NCI-H226 (cell line): ENCODE measurements at places on chromosomes 2 and 18.

- DNase-seq = no peak
Observed at GRCh38 chr2:134717286-134718022, 1.3 kb downstream of the TMEM163 start.

GRCh38 chr2:85698880-85699254 lies 4.7 kb downstream of the GNLY start:
- no peak for DNase-seq

GRCh38 chr18:37525262-37525585 lies 40.4 kb downstream of the CELF4 start:
- no peak for DNase-seq

DNA sequence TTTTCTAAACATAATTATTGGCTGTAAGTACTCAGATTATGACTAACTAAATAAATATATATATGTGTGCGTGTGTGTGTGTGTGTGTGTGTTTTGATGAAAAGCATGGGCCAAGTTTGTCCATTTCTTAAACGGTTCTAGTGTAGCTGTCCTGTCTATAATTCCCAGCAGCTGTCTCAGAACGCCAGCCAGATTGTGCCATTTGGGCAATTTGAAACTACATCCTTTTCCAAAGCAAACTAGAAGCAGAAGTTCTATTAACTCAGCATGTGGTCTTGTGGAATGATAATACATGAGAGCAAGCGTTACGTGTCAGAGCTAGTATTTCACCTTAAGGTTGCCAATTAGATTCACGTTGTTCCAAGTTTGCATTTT lies 1.7 kb downstream of the ARHGAP28 start:
- DNase-seq = no peak

DNA sequence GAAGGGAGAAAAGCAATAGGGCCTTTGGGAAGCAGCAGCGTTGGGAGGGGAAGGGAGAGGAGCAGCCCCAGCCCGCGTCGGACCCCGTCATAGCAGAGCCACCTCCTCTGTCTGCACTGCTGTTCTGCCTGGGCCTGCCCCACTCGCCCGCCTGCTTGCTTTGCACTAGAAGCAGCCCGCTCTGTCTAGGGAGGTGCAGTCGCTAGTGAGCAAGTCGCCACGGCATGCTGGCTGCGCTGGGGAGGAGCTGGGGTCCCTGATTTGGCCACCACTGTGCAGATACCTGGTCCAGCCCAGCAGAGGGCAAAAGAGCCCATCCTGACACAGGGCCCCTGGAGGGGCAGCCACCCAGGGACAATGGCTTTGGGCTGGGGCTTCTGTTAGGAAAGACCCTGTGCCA lies 8.0 kb upstream of the TMEM214 start:
- no peak for DNase-seq

DNA sequence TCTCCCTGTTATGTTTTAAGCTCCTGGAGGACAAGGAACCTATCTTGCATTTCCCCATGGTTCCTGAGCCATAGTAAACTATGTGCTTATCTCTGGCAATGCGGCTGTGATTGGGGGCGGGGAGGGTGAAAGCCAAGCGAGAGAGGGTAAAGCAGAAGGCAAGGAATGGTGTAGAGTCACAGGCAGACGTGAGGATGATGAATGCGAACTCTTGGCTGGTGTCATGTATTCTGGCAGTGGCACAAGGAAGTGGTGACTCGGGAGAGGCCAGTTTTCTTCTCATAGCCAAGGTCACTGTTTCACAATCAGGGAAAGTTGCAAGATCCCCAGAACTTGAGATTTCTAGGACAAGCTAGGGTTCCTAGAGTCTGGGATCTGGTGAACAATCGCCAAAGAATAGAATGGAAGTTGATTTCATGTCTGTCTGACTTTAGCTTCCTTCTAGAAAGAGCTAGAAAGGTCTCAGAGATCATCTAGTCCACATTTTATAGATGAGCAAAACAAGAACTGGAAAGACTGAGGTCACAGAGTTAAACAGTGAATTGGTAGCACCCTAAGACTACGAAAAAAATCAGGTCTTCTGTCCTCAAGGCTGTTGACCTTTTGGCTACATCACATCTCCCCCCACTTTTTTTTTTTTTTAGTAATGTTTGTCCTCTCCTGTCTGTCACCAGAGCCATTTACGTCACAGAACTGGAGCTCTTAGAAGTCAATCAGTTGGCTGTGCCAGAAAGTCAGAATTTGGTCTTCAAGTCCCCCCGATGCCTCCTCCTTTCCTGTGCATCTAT lies 137.0 kb downstream of the BCL11A start:
- DNase-seq = no peak

GRCh38 chr2:62472312-62472711 lies 33.7 kb downstream of the TMEM17 start:
- no peak for DNase-seq

DNA sequence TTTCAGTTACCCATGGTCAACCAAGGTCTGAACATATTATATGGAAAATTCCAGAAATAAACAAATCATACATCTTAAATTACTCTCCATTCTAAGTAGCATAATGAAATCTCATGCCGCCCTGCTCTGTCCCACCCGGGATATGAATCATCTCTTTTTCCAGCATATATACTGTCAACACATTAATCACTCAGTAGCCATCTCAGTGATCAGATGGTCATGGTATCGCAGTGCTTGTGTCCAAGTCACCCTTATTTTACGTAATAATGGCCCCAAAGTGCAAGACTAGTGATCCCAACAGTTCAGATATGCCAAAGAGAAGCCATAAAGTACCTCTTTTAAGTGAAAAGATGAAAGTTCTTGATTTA lies 43.8 kb downstream of the OSBPL6 start:
- DNase-seq = peak; percentile 43

- DNase-seq = peak; percentile 30
Observed at GRCh38 chr2:188410504-188411235, 119.0 kb downstream of the GULP1 start.

DNA sequence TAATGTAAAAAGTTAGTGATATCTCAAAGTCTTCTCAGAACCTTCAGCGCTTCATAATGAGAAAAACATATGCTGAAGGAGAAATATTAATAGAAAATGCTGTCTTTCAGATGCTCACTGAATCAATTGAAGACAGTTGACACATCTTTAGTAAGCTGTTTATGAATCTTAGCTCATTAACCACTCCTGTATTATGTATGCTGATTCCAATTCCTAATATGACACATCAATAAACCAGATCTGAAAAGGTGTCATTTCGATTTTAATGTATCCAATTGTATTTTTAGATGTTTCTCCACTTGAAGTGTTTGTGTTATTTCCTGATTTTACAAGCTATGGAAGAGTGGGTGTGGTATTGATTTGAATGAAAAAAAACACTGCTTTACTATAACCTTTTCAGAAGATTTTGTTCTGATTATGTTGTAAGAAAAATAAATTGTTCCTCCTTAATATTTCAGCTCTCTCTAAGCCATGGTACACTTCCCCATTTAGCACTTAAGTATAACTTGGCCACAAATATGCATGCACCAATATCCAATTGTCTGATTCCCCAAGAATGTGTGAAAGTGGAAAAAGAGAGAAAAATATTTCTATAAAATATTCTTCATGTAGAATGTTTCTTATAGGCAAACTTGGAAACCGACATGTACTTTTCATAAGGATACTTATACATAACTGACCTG lies 569.8 kb downstream of the ARHGAP15 start:
- no peak for DNase-seq

- no peak for DNase-seq
Observed at GRCh38 chr2:183901931-183902330, 696.4 kb upstream of the ZNF804A start.

DNA sequence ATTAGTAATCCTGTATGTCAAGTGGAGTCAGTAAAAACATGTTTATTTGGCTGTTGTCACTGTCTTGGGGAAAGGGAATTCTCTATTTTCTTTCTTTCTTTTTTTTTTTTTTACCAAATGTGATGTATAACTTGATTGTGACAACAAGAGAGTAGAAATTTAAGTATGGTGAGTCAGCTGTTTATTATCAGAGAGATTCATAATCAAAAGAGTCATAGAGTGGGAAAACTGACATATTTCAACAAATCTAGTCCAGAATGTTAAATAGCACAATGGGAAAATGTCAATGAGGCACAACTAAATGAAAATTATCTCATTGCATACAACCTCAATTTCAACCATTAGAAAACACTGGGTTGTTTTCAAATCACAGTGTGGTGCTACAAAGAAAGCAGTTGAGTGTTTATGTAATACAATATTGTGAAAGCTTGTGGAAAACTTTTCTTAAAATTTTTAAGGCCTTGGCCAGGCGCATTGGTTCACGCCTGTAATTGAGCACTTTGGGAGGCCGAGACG lies 111.9 kb upstream of the DTNA start:
- DNase-seq = no peak

DNA sequence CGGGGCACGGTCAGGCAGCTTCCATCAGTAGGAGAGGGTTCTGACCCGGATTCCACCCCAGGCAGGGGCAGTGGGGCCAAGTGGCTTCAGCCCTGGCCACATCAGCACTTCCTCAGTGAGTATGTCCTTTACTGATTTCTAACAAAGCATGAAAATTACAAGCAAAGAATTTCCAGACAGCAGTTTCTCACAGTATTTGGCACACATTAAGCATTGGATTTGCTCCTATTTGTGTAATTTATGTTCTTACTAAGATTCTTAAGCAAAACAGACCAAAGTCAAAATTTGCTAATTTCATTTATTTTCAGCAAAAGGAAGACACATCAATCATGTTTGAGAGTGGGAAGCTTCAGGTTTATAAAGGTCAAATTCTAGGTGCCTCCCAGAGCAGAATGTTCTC lies 73.3 kb upstream of the NFATC1 start:
- DNase-seq = no peak

DNA sequence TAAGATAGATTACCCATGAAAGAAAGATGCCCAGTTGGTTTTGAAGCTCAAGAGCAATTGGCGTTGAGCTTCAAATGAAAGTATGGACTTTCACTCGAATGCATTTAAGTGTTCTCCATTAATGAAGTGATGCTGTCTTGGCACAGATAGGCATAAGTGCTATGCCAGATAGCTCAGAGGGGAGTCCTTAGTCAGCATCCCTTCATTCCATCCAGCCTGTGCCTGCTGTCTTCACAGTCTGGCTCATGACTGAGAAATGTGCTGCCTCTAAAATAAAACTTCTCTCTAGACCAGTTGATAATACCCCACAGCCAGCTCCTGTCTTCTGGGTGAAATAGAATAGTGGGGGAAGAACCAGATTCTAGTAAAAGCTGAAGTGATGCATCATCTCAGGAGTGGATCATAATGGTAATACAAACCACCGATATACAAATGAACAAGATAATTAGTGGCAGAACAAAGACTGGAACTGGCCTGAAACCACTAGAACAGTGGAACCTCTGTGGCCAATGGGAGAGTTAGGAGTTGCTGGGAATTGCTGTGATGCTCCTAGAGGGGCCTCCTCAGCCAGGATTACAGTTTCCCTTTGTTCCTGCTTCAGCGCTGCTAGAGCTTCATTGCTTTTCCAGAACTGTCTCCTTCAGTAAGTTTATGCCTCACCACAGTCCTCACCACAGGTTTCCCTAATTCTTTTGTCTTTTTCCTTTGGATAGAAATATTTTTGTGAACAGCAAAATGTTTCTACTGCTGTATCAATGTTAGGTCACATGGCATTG lies 359.3 kb downstream of the KIAA1328 start:
- DNase-seq = no peak

GRCh38 chr18:53946594-53946993 lies 277.9 kb downstream of the MBD2 start:
- peak; percentile 51 for DNase-seq

DNA sequence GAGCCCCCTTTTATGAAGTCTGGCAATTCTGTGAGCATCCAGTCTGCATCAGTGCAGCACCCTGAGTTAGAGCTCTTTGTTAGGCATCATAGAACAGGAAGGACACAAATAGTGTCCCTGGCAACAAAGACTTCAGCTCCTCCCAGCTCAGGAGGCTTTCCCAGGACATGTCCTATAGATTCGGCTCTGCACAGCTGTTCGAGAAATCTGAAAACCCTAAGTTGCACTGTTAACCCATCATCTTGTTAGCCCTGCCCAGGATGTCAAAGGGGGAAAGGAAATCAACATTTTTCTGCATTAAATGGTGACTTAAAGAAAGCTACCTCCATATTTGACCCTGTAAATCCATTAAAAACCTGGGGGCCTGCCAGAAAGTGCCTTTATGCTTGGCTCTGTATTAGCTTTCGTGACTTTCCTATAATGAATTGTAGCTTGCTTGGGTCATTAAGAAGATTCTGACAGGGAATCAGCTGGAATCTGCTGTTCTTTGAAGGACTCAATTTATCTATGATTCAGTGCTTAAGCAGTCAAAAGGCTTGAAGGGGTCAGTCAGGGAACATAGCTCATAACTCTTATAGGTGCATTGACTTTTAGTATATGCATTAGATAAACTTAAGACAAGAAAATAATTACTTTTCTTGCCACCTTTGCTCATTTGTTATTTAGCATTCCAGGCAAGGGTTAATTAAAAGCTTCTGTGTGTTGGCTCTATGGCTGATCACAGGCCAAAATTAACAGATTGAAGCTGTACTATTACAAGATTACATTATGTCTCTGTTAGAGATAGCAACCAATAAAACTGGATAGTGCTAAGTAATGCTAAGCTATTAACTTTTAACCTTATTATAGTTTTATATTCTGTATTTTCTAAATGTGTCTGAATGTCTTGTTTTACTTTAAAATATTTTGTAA lies 20.6 kb downstream of the ERMN start:
- DNase-seq = peak; percentile 84

GRCh38 chr2:144310889-144311608 lies 208.9 kb downstream of the ZEB2 start:
- no peak for DNase-seq

- no peak for DNase-seq
Observed at GRCh38 chr18:66342577-66342976, 261.3 kb downstream of the CDH19 start.

GRCh38 chr2:176514805-176515500 lies 245.7 kb downstream of the MTX2 start:
- DNase-seq = no peak

DNA sequence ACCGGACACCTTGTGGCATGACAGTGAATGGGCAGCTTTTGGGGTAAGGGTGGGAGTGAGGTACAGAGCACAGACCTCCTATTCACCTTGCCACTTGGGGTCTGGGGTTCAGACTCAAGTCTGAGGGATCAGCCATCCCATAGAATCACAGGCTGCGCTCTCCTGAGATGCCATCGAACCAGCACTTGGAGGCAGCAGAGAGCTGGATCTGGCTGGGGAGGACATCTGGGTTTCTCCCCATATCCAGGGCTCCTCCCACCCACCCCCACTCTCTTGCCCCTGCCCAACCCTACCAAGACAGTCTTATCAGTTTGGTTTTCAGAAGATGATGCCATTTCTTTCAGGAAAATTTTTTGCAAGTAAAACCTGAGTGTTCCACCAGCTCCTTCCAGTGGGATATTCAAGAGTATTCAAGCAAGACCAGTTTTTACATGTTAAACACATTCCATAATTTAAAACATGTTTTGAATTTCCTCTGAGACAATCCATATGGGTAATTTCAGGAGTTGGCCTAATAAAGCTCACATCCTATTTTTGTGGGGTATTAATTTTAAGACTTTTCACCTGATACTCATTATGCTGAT lies 29.2 kb upstream of the TEX44 start:
- peak; percentile 47 for DNase-seq

DNA sequence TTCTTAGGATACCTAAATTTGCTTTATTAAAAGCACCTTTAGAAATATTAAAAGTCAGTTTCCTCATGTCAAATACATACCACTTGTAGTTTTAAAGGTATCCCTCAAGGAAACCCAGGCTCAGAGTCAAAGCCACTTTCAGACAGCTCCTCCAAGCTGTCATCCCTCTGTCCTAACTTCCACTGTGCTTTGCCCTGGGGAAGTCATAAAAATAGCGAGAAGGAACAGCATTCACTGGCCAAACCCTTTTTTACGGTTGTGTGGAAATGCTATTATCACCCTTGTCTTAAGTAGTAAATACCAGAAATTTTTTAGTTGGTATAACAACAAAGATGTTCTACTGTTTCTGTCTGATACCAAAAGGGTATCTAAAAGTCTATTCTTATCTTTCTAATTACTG lies 680.5 kb downstream of the ZEB2 start:
- no peak for DNase-seq
